Activated T-cell treated with anti-CD3 and anti-CD28 coated beads, Interleukin-2, amount 50 U/mL, for 4 hours (primary cell): ENCODE measurements at places on chromosomes 2 and 18.
A peak's percentile ranks its signal among the peaks of the same experiment; 100 is the strongest.

GRCh38 chr2:127984551-127984950, 43.3 kb downstream of the SAP130 start:
- DNase-seq: no peak

- no peak for DNase-seq
Measured at GRCh38 chr18:48493434-48494230, 45.2 kb upstream of the CTIF start.

GRCh38 chr2:235951982-235952381, 216.2 kb downstream of the GBX2 start:
- DNase-seq: no peak

DNA sequence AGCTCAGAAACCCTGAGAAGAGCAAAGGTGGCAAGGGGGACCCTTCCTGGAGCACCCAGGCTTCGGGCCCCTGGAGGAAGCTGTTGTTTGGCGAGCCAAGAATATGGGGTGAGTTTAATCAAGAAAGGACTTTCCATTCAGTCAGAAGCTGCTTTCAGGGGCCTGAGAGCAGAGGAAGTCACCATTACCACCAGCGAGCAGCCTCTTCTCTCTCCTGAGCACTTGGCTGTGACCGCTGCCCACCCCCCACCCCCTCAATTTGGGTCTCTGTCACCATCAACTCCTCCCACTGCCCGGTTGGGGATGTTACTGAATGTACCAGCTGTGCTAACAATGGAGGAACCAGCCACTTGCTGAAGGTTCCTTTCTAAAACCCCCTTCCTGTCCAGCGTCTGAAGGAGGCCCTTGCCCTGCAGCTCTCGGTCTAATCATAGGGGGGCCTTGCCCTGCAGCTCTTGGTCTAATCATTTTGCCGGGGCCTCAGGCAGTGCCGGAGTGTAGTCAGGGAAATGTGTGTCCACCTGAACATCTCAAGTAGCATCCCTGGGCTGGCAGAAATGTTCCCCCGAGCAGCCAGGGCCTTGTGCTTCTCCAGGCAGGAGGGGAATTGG, 943 bp downstream of the INPP5D start:
- DNase-seq: no peak

DNA sequence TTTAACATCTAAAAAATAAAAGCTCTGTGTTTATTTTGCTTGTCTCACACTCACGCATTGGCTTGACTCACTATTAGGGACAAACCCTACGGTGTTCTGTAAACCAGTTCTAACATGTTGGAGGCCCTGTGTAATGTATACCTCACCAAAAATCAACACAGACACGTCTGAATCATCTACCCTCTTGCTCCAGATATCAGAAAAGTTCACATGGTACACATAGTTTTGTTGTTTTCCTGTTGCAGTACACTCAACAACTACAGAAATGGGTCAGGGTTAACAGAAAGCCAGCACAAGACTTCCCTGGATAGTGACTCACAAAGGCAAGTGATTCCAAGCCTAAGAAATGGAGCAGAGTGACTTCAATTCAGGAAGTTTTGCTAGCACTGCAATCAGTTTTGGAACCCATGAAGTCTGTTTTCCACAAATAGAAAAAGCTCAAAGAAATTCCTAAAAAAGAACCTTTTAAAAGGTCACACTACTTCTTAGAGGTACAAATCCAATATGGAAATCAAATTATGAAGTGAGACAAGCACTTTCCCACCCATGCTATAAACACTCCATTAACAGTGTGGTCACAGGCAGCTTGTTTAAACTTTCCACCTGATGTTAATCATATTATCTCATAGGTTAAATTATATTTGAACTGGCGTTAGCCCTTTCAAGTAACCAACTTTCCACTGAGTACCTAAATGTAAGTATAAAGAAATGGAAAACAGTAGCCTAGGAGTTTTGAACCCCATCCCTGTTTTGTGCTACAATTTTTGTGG, 87.4 kb downstream of the GAREM1 start:
- no peak for DNase-seq

- no peak for DNase-seq
Measured at GRCh38 chr18:8121101-8121500, 488.1 kb upstream of the RAB12 start.

DNA sequence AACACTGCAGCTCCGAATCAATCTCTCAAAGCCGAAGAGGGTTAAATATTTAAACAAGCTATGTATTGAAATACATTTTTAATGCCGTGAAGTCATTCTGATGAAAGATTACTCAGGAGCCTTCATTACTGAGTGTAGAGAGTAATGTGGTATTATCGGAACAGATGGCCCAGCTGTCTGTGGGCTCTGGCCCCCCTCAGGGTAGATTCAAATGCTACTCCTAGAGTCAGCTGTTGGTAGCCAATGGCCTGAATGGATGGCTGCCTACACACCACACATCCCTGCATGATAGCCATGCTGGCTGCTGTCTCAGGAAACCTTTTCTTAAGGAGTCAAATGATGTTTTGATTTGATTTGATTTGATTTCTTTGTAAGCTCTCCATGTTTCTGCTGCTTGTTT, 732.3 kb upstream of the CELF4 start:
- no peak for DNase-seq

- no peak for DNase-seq
Measured at GRCh38 chr18:72155327-72155726, 388.8 kb downstream of the CBLN2 start.

DNA sequence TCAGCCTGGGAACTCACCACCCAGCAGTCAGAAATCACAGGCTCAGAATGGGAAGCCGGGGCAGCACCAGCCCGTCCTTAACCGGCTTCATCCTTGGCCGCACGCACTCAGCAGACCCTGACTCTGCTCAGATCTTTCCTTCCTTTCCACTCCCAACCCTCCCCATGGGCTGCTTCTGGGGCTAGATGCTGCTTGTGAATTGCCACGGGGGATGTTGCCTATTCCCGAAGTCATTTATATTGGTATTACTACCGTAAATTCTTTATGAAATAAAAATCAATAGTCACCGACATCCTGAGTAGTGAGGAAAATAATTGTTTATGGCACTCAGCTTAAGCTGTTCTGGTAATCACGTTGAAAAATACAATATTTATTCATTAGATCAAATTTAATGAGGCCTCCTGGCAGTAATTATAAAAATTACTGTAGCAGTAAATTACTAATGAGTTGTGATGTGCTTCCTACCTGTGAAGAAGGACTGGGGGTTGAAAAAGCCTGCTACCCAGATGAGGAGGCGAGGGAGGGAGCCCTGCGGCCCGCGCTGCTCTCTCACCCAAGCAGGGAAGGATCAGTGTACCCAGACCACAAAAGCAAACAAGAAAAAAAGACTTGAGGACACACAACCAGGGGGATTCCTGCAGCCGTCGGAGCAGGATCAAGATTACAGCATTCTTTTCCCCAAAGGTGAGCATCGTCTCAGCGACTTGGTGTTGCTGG, 31.5 kb downstream of the CDCA7 start:
- DNase-seq: no peak

DNA sequence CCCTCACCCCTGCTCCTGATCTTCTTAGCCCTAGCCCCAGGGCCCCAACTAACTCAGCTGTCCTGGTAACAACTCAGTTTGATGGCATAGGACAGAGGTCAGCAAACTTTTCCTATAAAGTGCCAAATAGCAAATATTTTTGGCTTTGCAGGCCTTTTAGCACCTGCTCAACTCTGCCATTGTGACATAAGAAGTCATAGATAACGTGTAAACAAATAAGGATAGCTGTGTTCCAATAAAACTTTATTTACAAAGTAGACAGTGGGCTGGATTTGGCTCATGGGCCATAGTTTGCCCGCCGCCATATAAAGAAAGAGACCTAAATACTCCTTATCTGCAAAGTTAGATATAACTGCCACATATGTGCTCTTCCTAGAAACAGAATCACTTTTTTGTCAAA, 27.3 kb upstream of the TMEM87B start:
- no peak for DNase-seq

DNA sequence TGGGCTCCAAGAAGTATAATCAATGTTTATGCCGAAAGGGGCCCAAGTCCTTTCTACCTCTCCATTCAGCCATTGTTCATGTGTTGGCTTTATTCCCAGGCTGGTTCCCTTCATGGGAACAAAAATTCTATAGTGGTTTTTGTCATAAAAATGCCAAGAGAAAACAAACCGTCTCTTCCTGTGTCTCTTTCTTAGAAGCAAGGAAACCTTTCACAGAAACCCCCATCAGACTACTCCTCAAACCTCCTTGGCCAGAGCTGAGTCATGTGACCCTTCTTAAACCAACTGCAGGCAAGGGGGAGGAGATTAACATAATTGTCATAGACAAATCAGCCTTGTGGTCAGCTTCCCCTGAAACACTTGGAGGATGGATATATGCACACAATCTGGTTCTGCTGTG, 75.1 kb upstream of the TANK start:
- DNase-seq: no peak

DNA sequence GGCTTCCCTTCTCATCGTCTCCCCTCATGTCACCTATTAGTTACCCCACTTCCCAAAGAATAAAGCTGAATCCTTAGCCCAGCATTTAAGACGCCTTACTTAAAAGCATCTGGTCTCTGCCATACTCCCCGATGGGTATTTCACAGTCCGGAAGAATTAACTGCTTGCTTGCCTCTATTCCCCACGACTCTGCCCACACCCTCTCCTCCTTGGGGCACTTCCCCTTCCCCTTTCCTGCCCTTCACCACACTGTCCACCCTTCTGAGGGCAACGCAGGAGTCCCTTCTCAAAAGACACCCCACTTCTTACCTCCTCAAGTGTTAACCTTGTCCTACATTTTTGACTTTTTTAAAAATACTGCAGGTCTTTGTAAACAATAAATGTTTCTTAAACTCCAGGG, 60.1 kb upstream of the RMP24 start:
- DNase-seq: no peak

DNA sequence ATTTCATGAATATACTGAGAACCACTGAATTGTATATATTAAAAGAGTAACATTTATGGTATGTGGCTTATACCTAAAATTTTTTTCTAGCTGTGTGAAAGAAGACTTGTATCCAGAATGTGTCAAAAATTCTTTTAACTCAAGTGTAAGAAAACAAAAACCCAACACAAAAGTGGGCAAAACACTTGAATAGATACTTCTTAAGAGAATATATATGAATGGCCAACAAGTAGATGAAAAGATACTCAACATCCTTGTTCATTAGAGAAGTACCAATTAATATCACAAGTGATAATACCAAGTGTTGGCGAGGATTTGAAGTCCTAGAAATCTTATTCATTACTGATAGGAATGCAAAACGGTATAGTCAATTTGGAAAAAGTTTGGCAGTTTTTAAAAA, 107.2 kb upstream of the MYO3B start:
- DNase-seq: no peak

GRCh38 chr2:131067465-131068125, 25.7 kb downstream of the FAM168B start:
- DNase-seq: no peak

GRCh38 chr2:76316691-76317090, 606.0 kb upstream of the GCFC2 start:
- DNase-seq: no peak

DNA sequence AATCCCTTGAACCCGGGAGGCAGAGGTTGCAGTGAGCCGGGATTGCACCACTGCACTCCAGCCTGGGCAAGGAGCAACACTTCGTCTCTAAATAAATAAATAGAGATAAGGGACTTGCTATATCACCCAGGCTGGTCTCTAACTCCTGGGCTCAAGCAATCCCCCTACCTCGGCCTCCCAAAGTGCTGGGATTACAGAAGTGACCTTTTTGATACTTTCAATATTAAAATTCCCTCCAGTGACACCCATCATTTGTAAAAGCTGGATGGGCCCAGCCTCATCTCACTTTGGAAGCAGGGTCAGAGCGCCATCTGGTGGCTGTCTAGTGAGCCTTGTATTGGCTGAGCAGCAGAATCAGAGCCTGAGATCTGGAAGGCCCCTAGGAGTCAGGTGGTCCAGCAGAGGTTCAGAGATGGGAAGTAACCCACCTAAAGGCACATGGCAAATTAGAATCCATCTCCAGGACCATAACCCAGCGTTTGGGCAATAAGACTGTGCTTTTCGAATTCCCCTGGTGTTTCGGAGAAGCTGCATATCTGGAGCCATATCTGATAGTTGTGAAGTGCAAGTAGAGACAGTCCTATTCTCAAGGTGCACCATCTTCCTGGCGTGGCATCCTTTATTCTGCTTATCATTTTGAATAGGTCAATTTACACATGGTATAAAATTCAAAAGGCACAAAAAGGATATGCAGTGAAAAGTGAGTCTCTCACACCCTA, 18.3 kb upstream of the SLC35F6 start:
- DNase-seq: peak; percentile 73

- no peak for DNase-seq
Measured at GRCh38 chr2:219293736-219294231, 14.6 kb downstream of the DNAJB2 start.

GRCh38 chr2:113922335-113922734, 32.4 kb downstream of the ACTR3 start:
- DNase-seq: no peak

DNA sequence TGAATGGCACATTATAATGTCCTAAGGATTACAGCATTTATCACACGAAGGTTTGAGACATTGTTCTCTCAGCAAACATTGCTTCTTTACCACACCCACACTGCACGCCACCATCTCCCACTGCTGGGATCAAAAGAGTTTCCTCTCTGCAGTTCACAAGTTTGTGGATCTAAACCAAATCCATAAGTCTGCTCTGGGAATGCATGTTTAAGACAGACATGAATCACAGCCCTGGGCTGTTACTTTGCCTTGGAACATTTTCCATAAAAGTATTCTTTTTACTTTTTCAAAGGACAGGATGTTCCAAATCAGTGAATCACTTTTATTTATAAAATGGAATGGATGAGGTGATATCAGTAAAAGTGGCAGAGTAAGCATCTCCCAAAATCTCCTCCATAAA, 36.1 kb downstream of the STPG4 start:
- no peak for DNase-seq

DNA sequence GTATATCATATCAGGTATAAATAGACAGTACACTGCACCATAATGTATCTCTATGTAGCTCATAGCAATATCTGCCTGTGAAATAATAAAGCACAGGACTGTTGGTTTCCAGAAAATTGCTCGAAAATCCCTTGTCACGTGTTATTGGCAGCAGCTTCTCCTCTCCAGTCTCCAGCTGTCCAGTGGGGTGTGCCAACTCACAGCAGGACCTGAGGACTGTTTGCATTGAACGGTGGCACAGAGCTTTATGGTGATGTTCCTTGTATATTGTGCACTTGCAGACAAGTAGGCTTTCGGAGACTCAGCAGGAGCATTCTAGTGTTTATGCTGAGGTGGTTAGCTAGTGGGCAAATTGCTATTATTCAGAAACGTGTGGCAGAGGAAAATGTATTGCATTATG, 182.2 kb upstream of the ATP5MC3 start:
- no peak for DNase-seq

DNA sequence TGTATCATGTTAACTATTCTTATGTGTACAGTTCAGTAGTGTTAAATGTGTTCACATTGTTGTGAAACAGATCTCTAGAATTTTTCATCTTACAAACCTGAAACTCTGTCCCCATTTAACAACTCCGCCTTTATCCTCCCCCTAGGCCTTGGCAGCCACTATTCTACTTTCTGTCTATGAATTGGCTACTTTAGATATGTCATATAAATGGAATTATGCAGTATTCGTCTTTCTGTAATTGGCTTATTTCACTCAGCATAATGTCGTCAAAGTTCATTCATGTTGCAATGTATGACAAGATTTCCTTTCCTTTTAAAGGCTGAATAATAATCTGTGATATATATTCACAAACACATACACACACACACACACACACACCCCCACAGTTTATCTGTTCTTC, 12.4 kb downstream of the ARMC9 start:
- DNase-seq: no peak
